ENCODE measurements at places on chromosomes 2 and 18. TPM values are rescaled to one million over a fixed set of nuclear protein-coding genes. Genes with fewer than 3 reads are reported as not detected.

The HOXD10 gene
- total RNA-seq = not detected

The ST8SIA3 gene
- not detected for total RNA-seq

The RGPD3 gene
- total RNA-seq = 0.09 TPM

The CYP27C1 gene
- under 0.01 TPM for total RNA-seq

The ALPG gene
- total RNA-seq = not detected

The PLB1 gene
- 0.36 TPM for total RNA-seq

The SPP2 gene
- total RNA-seq = not detected

The ADD2 gene
- 4.3 TPM for total RNA-seq

The ACSL3 gene
- total RNA-seq = 75.7 TPM

Measured in endothelial cell of coronary artery (primary cell).